ENCODE measurements at places on chromosomes 2 and 18. TPM values are rescaled to one million over a fixed set of nuclear protein-coding genes. Genes with fewer than 3 reads are reported as not detected.

IL36G gene
- not detected for total RNA-seq

SLC40A1 gene
- total RNA-seq, result 98.0 TPM

HJURP gene
- 10.4 TPM for total RNA-seq

ADCYAP1 gene
- total RNA-seq, result not detected

SOWAHC gene
- total RNA-seq, result 11.1 TPM

PRKAG3 gene
- total RNA-seq, result not detected

SPC25 gene
- 6.4 TPM for total RNA-seq

VWC2L gene
- not detected for total RNA-seq

KCNJ3 gene
- not detected for total RNA-seq

ATF2 gene
- total RNA-seq, result 56.8 TPM

RNF152 gene
- 88.8 TPM for total RNA-seq

SDC1 gene
- 1.4 TPM for total RNA-seq

SKOR2 gene
- total RNA-seq, result not detected

DSG4 gene
- total RNA-seq, result not detected

GPR39 gene
- under 0.01 TPM for total RNA-seq

LIMS2 gene
- 20.1 TPM for total RNA-seq

NGEF gene
- total RNA-seq, result 0.17 TPM

ANKRD30BL gene
- total RNA-seq, result not detected

ANKRD12 gene
- 23.3 TPM for total RNA-seq

C1GALT1C1L gene
- 0.17 TPM for total RNA-seq

TP53I3 gene
- total RNA-seq, result 88.3 TPM

KCNF1 gene
- 1.0 TPM for total RNA-seq

UGT1A3 gene
- not detected for total RNA-seq

GPR45 gene
- not detected for total RNA-seq

SLC35F5 gene
- 102 TPM for total RNA-seq

ANKRD62 gene
- not detected for total RNA-seq

ALPP gene
- total RNA-seq, result not detected

ROCK1 gene
- 41.9 TPM for total RNA-seq

NTSR2 gene
- not detected for total RNA-seq

EHD3 gene
- 7.8 TPM for total RNA-seq

MLPH gene
- total RNA-seq, result 1.0 TPM

CD302 gene
- total RNA-seq, result 13.4 TPM

DSG1 gene
- not detected for total RNA-seq

IL1F10 gene
- total RNA-seq, result not detected

TUBA3E gene
- not detected for total RNA-seq

ALPG gene
- total RNA-seq, result 0.05 TPM

ZSCAN30 gene
- total RNA-seq, result 14.0 TPM

ERFE gene
- 0.34 TPM for total RNA-seq

PRPF40A gene
- total RNA-seq, result 159 TPM

NT5DC4 gene
- total RNA-seq, result not detected

MC2R gene
- total RNA-seq, result not detected

SYT4 gene
- total RNA-seq, result not detected

All from dermis blood vessel endothelial cell (primary cell).